Esophagus squamous epithelium (tissue), 5 donors: ENCODE measurements at places on chromosomes 5 and 9.

DNA sequence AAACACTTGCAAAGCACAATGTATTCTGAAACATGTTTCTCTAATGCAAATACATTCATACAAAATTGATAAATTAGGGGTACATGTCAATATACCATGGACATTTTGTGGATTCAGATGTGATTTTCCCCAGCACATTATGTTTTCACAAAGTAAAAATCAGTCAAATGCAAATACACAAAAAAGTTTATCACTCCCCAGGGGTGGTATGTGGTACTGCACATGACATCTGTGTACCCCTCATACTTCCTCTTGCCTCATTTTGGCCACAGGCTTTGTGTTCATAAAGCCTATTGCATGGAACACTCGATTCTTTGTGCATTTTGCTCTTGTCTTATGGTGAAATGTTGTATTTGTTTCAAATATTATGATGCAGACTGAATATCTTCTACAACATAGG, 116.8 kb upstream of the PDE4D start:
- no peak for DNase-seq

- DNase-seq = no peak
Observed at GRCh38 chr9:36093384-36093783, 43.1 kb upstream of the GLIPR2 start.

GRCh38 chr5:141779503-141779973, 97.5 kb upstream of the ARAP3 start:
- DNase-seq = no peak

DNA sequence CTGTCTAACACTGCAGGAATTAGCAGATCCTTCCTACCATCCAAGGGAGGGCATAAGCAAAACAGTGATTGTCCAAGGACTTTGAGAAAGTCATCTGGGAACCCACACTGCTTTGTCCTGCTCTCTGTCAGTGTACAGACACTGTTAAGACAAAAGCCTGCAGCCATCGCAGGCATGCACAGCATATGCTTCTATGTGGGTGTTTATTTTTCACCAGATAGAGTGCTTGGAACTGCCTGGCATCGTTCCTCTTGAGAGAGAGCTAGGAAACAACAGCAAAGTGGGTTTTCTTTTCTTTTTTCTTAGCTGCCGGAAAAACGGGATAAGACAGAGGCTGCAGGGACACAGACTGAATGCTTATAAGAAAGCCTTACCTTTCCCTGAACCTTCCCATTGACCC, 212.3 kb downstream of the ICE1 start:
- DNase-seq = no peak

GRCh38 chr5:116492016-116492623, 82.5 kb downstream of the SEMA6A start:
- DNase-seq = no peak

GRCh38 chr5:168531191-168531590, 2.1 kb downstream of the FBLL1 start:
- no peak for DNase-seq

DNA sequence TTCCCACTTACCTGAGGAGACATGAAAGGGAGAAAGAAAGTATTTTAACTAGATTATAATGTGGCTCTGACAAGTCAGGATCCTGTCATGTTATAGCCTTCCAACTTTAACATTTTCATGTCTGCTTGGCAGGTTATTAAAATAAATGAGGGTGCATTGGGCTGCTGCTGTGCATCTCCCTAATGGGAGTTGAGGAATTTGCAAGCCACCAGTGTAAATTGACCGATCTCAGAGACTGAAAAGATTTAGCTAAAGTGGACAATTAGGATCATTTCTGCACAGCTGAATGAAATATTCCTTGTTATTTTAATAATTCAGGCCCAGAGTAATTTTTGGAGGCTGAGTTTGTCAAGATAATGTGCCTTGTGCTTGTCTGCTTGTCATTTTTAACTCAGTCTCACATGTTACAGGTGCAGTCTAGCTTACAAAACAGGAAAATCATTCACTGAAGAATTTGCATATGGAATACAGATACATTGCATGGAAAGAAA, 366.3 kb upstream of the ADAMTS16 start:
- DNase-seq = no peak

GRCh38 chr9:107935931-107936330, 446.4 kb upstream of the KLF4 start:
- DNase-seq = no peak

- DNase-seq = no peak
Observed at GRCh38 chr9:38091310-38092199, 22.5 kb upstream of the SHB start.

GRCh38 chr9:136119061-136119882, 597 bp upstream of the TMEM250 start:
- no peak for DNase-seq

DNA sequence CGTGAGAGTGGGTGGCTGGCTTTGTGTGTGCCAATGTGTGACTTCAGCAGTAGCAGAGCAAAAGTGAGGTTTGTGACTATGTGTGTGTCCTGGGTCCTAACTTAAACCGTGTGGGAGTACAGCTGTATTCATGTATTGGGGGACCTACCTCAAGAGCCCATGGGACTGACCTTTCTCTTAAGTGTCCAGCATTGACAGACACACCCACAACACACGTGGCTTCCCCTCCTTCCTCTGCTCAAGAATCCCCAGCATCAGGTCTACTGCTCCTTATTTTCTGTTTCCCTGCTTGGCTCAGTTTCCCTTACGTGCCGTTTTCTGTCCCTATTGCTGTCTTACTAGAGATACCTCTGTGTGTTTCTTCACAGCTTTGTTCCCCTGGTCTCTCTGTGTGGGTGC, 616 bp downstream of the IL11RA start:
- DNase-seq = no peak

DNA sequence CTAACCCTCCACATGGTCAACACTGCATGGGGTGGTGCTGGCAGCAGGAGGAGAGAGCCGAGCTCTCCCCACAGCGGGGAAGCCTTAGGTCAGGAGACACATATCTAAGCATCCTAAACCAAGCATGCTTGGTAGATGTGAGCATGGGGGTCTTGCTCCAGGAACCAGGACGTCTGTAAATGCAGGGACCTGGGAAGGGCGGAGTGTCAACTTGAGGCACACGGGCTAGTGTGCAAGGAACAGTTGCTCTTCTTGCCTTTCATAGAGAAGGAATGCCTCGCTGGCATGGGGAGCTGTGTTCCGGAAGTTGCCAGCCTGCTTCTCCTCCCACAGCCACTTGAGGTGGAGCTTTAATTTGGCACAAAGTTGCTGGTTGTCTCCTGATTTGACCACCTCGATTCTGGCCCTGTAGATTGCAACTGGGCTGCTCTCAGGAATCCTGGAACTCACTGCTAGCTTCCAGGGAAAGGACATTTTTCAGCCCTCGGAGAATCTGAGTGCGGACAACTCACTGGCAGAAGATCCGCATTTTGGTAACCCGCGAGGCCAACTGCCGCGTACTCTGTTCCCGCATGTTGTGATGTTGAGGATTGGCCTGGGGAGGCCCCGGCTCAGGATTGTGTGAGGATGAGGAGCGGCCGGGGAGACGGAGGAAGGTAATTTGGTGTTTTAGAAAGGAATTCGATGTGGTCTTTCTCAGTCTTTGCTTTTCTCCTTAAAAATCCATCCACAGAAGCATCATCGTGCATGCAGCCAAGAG, 370.3 kb upstream of the IRX1 start:
- no peak for DNase-seq

- no peak for DNase-seq
Observed at GRCh38 chr5:159156426-159157238, 52.7 kb downstream of the RNF145 start.

DNA sequence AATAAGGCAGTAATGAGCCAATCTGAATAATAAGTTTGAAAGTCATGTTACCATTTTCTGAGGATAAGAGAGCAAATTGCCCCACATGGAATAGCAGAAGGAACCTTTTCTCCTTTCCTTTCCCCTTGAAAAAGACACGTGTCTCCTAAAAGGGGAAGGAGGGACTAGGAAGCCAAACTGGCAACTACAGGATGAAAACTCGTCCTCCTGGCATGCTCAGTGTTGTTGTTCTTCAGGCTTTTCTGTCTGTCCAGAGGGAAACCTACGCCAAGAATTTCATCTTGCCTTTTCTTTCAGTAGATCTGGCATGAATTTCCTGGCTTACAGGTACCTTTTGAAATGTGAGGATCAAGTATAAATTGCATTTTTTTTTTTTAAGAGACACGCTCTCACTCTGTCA, 355.9 kb upstream of the TLE4 start:
- no peak for DNase-seq

DNA sequence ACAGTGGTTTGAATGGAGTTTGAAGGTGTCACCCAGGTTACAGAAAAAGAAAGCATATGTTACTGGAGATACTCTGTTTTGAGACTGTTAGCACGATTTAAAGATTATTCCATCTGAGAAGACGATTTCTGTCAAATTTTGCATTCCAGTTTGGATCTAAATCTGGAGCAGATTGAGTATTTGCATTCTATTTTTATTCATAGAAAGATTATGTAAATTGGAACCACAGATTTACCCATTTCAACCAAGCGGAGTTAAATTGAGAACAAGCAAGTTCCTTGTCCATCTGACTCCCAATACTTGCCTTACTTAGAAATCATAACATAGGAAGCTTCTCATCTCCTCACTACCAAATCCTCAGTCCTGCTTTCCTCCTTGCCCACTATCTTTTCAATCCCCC, 255.7 kb downstream of the CHSY3 start:
- no peak for DNase-seq

DNA sequence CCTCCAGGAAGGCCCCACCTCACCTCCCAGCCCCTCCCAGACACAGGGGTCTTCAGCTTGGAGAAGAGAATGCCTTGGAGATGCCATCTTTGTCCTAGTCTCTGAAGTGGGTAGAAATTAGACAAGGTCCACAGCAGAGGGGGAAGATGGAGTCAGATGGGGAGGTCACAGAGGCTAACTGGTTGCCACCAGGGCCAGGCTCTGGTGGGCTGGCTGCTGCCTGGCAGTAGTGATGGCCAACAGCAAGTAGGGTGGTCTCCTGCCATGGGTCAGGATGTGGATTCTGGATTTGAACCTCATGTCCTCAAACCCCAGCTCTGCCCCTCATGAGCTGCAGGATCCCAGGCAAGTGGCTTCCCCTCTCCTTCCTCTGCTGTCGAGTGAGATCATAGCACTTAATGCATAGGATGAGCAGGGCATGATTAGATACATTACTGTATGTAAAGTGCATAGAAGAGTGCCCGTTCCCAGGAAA, 38.7 kb upstream of the NEK6 start:
- no peak for DNase-seq

DNA sequence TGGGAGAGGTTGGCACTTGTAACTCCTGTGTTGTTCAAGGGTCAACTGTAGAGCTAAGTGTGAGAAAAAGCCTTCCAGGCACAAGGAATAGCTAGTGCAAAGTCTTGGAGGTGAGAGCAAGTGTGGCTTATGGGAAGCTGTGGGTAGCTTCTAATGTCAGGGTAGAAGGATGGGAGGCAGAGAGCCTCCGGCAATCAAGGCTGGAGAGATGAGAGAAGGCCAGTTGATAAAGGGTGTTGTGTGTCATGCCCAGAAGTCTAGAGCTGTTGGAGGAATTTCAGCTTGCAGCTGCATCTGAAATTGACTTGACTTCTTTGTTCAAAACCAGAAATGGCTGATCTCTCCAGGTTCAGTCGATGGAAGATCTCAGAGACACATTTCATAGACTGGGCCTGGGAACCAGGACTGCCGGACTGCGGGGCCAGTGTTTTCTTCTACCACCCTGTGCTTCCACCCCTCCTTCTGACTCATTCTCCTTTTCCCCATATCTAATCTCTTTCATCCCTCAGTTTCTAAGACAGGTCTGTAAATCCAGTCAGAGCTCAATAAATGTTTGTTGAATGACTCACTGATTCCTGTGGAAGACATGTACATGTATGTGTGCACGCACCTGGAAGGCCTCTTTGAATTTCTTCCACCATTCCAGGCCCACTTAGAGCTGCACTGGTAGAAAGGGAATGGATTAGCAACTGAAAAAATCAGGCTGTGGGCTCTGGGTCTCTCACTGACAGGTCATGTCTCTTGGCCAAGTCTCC, 67.8 kb upstream of the KLF4 start:
- no peak for DNase-seq

- DNase-seq = no peak
Observed at GRCh38 chr5:109479260-109479860, 69.6 kb upstream of the PJA2 start.

DNA sequence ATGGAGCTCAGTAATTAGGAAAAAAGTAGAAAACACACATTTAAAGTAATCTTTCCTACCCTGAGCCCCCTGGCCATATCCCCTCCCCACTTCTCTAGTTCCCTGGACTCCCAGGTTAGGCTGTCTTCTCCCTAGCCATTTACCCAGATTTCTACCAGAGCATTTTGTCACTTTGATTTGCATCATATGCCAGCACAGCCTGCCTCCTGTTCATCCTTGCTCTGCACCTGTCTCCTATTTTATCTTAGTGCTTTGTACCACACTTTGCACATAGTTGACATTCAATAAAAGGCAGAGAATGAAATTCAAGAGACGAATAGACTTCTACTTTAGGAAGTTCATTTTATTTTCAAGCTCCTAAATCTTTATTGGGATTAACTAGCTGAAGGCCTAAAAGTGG, 344.5 kb downstream of the EBF1 start:
- no peak for DNase-seq

- DNase-seq = no peak
Observed at GRCh38 chr5:142915813-142916424, 145.7 kb downstream of the ARHGAP26 start.

DNA sequence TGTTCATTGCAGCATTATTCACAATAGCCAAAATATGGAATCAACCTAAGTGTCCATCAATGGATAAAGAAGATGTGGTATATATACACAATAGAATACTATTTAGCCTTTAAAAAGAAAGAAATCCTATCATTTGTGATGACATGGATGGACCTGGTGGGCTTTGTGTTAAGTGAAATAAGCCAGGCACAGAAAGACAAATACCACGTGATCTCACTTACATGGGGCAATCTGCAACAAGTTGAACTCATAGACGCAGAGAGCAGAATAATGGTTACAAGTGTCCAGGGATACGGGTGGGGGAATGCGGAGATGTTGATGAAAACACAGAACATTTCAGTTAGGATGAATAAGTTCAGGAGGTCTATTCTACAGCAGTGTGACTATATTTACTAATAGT, 66.4 kb upstream of the ALDH1B1 start:
- no peak for DNase-seq

DNA sequence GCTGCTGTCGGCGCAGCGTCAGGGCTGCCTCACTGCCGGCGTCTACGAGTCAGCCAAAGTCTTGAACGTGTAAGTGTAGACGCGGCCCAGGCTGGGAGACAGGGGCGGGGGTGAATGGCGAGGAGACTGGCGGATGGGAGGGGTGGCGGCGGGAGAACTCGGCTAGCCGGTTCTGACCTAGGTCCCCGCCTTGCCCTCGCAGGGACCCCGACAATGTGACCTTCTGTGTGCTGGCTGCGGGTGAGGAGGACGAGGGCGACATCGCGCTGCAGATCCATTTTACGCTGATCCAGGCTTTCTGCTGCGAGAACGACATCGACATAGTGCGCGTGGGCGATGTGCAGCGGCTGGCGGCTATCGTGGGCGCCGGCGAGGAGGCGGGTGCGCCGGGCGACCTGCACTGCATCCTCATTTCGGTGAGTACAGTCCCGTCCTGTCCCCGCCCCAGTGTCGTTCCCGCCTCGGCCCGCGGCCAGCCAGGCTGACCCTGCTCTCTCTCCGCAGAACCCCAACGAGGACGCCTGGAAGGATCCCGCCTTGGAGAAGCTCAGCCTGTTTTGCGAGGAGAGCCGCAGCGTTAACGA, 745 bp downstream of the GADD45G start:
- DNase-seq = no peak

- no peak for DNase-seq
Observed at GRCh38 chr9:99833735-99834134, 12.1 kb downstream of the NR4A3 start.
